SIG-M5 (cell line): ENCODE measurements at places on chromosomes 2 and 18.
A peak's percentile ranks its signal among the peaks of the same experiment; 100 is the strongest.

- DNase-seq: no peak
These were observed 15.7 kb upstream of the C2orf69 start for GRCh38 chr2:199895406-199895805.

GRCh38 chr2:99444222-99444621 lies 45.6 kb downstream of the REV1 start:
- no peak for DNase-seq

- no peak for DNase-seq
These were observed 142.9 kb downstream of the TGIF1 start for GRCh38 chr18:3592864-3593263.

GRCh38 chr2:231227310-231228162 lies 29.1 kb downstream of the ARMC9 start:
- DNase-seq: peak; percentile 55

- no peak for DNase-seq
These were observed 6.4 kb upstream of the ODC1 start for GRCh38 chr2:10454505-10454904.

DNA sequence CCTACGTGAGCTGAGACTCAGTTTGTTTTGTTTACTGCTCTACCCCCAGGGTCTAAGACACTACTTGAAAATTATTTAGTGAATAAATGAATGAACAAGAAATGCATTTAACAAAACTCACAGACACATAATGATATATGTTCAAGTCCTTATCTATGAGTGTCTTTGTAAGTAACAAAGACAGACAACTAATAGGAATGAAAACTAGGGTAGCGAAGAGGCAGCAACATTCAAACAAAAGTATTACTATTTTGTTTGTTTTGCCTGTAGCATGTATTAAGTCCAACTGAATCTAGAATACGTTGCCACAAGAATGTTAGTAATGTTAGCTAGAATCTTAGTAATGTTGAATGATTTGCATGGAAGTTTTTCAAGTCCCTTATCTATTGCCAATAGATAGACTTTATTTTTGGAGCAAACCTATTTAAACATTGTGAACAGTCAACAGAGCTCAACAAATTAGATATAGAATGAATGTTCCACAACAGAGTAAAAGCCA lies 144.8 kb upstream of the VWC2L start:
- DNase-seq: no peak

- DNase-seq: no peak
These were observed 136.9 kb downstream of the PXDN start for GRCh38 chr2:1607236-1607920.

- no peak for DNase-seq
These were observed 90.9 kb downstream of the RNF144A start for GRCh38 chr2:7007846-7008741.

DNA sequence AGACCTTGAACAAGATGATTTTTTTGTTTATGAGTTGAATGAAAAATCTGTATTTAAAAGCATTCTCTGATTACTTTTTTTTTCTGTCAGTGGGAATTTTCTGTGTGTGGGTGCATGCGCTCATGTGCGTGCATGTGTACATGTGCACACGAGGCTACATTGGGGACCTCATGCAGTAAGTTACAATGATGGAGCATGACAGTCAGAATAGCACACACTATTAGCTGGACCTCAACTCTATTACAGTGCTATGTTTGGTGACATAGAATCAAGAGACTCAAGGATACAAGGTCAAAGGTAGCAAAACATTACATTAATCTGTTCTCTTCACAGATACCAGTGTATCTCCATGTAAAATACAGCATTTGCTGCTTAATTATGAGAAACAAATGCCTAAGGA lies 276.8 kb upstream of the FIGN start:
- no peak for DNase-seq

- DNase-seq: no peak
These were observed 149.3 kb downstream of the HAUS1 start for GRCh38 chr18:46253498-46253897.

DNA sequence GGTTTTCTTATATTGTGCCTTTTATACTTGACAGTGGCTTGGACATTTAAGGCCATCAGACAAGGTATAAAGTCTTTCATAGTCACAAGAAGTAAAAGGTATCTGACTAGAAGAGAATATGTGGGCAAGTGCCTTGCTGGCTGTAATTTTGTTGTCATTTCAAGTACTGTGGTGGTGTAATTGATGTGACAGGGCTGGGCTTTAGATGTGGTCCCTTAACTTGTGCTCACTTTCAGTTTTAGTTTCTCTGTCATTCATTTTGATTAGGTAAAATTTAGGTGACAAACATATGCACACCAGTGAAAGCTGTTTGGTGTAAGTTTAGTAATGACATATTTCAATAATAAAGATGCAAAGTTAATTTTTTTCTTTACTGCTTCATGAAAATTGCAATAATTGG lies 31.2 kb upstream of the TBR1 start:
- no peak for DNase-seq

DNA sequence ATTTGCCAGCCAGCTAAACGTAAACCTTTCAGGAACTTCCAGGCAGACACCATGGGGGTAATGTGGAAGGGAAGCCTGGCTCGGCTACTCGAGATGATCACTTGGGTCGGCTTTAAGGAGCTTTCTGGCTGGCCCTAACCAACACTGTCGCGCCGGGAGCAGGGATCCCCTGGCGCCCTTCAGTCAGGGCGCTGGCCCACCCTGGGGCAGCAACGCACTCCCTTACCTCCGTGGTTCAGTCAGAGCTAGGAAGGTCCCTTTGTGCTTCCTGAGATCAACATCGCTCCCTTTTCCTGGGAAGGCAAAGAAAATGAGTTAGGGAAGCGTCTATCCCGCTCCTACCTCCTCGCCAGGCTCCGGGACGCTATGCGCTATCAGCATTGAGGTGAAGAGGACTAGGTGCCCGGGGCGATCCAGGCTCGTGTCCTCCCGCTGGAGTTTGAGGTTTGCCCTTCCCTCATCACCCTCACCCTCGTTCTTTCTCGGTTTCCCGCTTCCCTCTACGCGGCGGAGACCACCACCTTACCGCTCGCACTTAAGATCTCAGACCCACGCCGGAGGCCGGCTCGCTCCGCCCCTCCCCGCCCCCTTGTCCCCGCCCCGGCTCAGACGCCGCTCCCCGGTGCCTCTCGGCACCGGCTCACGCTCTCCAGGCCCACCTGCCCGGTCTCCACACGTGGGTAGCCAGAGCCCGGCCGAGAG lies 449 bp upstream of the ATRAID start:
- no peak for DNase-seq

DNA sequence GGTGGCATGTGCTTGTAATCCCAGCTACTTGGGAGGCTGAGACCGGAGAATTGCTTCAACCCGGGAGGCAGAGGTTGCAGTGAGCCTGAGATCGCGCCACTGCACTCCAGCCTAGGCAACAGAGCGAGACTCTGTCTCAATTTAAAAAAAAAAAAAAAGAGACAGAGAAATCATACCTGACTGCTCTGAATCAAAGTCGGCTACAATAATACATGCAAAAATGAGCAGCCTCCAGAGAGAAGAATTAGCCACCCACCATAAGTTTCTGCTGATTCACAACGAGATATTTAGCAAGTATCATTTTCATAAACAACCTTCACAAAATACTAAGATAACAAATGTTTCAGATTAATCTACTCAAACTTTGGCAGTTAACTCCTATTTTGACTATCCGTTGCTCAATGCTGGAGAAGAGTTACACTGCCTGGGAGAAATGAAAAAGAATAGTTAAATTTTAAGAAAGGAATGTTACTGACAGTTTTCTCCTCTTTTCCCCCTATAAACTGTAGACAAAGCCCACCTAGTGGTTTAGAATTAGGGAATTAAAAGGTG lies 1.5 kb downstream of the OSBPL1A start:
- DNase-seq: no peak

GRCh38 chr2:190119257-190119656 lies 56.7 kb upstream of the MSTN start:
- no peak for DNase-seq

DNA sequence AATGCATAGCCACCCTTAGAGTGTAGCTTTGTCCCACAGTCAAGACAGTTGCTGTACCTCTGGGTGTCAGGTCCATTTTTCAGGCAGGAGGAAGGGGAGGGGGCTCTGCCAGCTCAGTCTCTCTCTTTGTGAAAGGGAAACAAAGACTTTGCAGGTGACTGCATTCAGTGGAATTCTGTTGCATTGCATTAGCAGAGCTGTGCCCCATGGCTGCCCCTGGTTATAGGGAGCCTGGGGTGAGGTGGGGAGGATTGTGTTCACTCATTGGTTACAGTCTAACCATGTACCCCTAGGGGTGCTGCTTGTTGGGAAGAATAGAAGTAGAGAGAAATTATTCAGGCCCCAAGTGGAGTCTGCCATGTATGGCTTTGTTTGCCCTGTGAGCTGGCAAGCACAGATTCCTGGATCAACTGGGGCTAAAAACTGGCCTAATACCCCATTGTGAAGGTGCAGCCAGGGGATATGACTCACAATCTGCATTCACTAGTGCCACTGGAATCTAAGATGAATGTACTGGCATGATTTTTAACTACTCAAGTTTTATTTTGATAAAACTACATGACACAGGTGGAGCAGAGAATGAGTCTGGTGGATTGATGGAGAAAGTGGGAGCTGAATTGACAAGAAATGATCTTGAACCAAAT lies 118.4 kb downstream of the SH3BP4 start:
- DNase-seq: no peak

DNA sequence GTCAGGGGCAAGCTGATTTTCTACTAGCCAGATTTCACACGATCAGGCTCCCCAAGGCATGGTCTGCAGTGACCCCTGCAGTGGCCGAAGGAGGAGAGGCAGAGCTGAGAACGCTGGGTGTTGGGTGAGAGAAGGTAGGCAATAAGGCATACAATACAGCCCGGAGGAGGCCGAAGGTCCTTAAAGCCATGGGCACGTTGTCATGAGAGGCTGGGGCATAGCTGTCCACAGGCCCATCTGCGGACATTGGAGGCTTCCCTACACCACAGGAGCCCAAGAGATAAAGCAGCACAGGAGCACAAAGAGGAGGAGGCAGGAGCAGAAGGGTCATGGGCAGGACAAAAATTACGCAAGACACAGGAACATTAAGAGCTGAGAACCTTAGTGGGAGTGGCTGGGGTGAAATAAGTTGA lies 16.7 kb upstream of the BZW1 start:
- no peak for DNase-seq

GRCh38 chr2:219171231-219171651 lies 1.4 kb upstream of the SLC23A3 start:
- DNase-seq: no peak

GRCh38 chr2:96530474-96531357 lies 5.8 kb upstream of the ARID5A start:
- DNase-seq: no peak

DNA sequence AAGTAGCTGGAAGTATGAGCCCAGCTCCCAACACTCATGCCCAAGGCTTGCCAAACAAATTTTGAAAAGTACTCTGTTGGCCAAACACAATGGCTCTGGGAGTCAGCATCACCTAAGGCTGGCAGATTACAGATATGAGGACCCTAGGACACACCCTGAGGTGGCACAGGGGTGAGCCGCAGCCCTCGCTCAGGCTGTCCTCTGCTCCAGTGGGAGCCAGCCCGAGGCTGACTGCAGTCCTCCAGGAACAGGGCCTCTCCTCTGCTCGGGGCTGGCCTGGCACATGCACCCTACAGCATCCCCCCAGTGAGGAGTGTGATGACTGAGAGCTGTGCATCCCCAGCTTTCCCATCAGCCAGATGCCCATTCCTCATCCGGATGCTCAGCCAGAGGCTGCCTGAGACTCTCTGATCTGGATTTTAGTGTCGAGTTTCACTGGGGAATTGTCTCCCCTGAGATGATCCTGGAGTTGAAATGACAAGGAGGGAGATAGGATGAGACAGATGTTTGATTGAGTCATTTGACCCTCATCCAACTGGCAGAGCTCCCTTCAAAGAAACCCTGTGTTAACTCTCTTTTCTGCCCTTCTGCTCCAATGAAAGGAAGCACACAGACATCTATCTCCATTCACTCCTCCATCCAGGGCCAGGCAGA lies 269.3 kb upstream of the NCKAP5 start:
- no peak for DNase-seq

- DNase-seq: no peak
These were observed 247.6 kb downstream of the RPRM start for GRCh38 chr2:153230977-153231376.

DNA sequence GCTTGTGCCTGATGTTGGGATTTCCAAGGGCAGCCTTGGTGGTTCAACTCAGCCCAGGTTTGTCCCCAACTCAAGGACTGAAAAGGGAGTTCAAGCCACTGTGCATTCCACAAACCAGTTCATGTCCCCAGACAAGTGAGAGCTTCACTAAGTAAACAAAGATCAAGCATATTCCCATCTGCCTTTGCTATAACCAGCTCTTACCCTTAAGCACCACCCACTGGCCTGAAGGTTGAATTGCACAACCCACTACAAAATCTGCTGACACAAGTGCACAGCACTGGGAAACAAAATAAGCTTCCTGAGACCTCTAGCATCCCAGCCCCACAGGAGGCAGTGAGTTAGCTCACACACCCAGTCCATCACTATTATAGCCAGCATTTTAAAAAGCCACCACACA lies 516.7 kb downstream of the NR4A2 start:
- no peak for DNase-seq

- no peak for DNase-seq
These were observed 156.5 kb downstream of the COL6A3 start for GRCh38 chr2:237257471-237257951.

DNA sequence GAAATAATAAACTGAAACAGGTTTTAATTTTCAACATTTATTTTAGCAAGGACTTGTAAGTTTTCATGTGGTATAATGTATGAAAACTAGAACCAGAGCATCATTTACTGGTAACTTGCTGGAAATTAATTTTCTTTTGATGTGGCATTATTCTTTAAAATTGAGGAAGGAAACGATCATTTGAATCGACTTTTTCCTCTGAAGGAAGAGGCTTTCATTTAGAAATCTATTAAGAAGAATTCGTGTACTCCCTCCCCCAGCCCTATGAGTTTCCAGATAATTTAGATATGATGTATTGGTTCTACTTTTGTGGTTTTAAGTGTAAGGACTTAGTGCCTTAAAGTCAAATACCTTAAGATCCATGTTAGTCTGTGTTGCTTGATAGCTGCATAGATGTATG lies 2.5 kb downstream of the BABAM2 start:
- no peak for DNase-seq

DNA sequence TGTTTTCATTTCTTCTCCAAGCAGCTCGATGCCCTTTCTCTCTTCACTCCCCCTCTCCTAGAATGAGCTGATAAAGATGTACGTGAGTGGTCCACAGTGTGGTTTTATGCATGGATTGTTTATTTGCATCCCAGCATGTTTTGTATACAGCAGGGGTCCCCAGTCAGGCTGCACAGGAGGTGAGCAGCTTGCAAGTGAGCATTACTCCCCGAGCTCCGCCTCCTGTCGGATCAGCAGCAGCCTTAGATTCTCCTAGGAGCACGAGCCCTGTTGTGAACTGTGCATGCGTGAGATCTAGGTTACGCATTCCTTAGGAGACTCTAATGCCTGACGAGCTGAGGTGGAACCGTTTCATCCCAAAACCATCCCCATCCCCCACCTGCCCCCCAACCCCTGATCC lies 262.6 kb downstream of the AGAP1 start:
- DNase-seq: no peak

- no peak for DNase-seq
These were observed 22.6 kb downstream of the TCF23 start for GRCh38 chr2:27171351-27171848.
